ENCODE measurements at places on chromosomes 1 and 21.

DNA sequence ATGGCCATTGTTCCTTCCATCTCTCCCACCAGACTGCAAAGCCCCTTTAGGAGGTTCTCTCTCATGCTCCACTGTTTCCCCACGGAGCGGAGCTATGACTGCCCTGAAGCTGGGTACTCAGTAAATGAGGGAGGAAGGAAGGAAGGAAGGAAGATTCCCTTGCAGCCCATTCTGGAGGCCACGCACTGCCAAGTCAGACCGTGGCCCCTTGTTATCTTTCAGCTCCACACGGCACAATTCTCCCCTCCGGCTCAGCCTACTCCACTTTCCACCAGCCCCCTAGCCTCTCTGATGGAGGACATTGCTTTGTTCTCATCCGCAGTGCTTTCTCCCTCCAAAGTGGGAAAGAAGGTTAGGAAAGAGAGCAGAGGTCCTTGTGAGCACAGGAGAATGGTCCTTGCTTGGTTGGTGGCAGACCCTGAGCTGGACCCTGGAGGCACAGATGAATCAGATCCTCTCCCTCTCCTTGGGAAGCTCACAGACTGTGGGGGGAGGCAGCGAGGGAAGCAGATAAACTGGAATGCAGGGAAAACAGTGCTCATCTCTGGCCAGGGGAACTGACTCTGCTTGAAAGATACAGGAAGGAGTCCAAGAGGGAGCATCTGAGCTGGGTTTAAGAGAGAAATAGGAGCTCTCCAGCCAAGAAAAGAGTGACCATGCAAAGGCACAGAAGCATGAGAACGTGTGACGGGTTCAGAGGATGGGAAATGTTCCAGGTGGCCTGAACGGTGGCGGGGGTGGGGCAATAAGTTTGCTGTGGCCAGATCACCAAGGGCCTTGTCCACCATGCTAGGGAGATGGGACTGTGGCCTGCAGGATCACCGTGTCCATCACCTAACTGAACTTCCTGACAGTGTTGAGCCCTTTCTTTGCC lies 52.6 kb downstream of the GLIS1 start:
- no peaks in the 10 kb centered on the region for H3K36me3 ChIP-seq
- no peak overlapping the region for H3K4me3 ChIP-seq
- no peak overlapping the region for H3K27ac ChIP-seq
- DNase-seq: no peak
- peaks cover 5% of the 10 kb centered on the region for H3K4me1 ChIP-seq

- no peak overlapping the region for H3K27ac ChIP-seq
- peaks cover 6% of the 10 kb centered on the region for H3K4me1 ChIP-seq
- no peak overlapping the region for H3K4me3 ChIP-seq
- H3K36me3 ChIP-seq: no peaks in the 10 kb centered on the region
Measured at GRCh38 chr1:38268226-38268625, 221.6 kb upstream of the POU3F1 start.

DNA sequence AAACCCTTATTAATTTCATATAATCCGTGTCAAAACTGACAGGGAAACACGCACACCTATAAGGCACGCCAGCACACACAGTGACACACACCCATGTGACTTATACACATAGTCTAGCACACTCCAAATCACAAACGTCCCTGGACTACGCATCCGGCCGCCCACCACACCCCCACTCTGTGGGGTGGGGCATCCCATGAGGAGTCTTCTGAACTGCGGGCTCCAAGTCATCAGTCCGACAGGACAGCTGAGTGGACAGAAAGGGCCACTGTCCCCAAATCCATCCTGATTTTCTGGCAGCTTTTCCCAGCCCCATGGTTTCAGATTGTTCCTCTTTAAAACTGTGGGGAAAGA lies 829 bp downstream of the PEA15 start:
- H3K27me3 ChIP-seq: no peaks in the 10 kb centered on the region
- DNase-seq: no peak
- peak overlapping the region; percentile 90 for H3K27ac ChIP-seq
- H3K4me3 ChIP-seq: peak overlapping the region; percentile 79

GRCh38 chr1:158572226-158572625 lies 1.8 kb upstream of the OR6P1 start:
- no peak overlapping the region for H3K4me3 ChIP-seq
- DNase-seq: no peak
- peaks cover 3% of the 10 kb centered on the region for H3K4me1 ChIP-seq
- H3K27me3 ChIP-seq: peaks cover 2% of the 10 kb centered on the region

DNA sequence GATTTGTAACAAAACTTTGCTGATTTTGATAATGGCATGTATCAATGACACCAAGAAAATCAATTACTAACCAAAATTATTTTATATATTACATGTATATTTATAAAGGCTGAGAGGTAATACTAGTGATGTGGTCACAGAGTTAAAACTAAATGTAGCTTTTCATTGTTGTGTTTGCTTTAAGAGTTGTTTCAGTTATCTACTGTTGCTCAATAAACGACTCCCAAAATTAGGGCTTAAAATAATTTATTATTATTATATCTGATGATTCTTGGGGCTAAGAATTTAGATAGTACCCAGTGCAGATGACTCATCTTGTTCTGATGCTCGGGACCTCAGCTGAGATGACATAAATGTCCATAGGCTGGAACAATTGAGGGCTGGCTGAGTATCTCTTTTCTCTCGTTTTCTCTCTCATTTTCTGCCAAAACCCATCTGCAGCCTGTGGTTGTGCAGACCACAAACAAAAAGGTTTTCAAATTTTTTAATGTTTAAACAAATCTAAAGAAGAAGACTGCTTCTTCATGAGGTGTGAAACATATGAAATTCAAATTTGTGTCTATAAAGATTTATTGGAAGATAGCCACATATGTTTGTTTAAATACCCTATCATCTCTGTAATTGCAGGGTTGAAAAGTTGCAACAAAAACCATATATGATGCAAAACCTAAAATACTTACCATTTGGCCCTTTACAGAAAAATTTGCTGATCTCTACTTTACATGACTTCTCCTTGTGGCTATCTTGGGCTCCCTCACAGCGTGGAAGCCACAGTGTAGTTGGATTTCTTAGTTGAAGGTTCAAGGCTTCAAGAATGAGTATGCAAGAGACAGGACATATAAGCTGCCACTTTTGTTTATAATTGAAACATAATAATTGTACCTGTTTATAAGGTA lies 14.8 kb upstream of the PTPRC start:
- peaks cover 66% of the 10 kb centered on the region for H3K4me1 ChIP-seq
- H3K36me3 ChIP-seq: peaks cover 4% of the 10 kb centered on the region
- H3K27me3 ChIP-seq: no peaks in the 10 kb centered on the region
- no peak for DNase-seq

DNA sequence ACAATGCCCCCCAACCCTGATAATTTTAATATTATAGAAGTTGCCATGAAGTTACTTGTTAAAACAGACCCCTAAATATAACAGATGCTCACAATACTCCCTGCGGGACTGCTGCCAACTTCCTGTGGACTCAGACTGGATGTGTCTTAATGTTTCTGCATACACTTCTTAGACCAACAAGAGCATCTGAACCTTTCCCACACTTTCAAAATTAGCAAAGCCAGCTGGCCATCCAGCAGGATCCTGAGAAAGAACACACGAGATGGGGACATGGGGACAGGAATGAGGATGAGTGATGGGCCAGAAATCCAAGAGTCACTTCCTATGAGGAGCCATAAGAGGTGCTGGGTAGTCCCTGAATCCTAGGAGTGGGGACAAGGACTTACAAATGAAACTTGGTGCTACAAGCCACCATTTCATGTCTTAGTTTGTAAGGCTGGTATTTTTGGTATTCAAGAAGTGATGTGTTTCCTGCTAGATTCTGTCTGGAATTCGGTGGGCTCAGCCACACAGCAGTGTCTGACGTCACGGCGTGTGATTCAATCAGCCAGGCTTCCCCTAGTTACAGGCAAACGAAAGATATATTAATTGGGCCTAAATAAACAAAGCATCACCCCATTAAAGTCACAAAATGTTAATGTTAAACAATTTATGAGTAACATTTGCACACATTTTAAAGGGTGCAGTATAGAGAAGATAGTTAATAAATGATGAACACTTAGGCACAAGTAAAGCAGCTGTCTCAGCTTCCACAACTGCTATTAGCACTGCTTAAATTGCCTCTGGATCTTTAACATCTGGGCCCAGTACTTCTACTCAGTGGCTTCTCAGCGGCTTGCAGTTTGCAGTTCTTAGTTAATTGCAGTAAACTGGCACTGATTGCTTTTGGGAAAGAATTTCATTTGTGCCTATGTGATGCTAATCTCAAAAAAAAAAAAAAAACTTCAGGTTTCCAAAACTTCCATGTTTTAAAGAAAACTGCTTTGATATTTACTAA lies 41.2 kb upstream of the RGS8 start:
- DNase-seq: no peak
- H3K4me1 ChIP-seq: peaks cover 2% of the 10 kb centered on the region
- H3K4me3 ChIP-seq: no peak overlapping the region
- no peak overlapping the region for H3K27ac ChIP-seq
- no peaks in the 10 kb centered on the region for H3K36me3 ChIP-seq

DNA sequence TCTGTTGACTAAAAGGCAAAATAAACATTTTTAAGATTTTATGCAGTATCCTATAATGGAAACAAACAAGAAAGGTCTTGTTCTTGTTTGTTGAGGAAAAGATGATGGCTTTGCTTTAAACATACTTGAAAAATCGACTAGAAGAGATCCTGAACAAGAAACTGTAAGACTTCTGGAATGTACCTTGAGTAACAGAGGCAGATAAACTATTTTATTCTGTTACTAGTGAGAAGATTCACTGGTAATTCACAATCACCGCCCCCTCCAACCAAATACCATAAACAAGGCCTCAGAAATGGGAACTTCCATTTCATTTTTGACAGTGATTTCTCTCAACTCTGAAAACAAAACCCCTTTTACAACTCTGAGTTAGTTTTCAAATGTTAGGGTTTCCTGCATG lies 18.1 kb downstream of the TSEN15 start:
- no peak for DNase-seq
- H3K27ac ChIP-seq: no peak overlapping the region
- H3K27me3 ChIP-seq: no peaks in the 10 kb centered on the region
- H3K36me3 ChIP-seq: peaks cover 13% of the 10 kb centered on the region
- H3K4me1 ChIP-seq: peaks cover 2% of the 10 kb centered on the region

DNA sequence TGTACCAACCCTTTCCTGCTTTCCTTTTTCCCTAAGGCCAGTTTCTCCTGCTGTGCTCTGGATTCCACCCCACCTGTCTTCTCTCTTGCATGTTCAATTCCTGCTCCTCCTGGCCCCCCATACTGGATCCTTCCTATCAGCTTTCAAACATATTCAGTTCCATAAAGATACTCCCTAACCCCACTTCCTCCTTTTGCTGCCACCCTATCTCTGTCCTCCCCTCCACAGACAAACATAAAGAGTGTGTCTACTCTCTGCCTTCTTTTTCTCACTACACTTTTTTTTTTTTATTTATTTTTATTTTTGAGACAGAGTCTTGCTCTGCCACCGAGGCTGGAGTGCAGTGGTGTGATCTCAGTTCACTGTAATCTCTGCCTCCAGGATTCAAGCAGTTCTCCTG lies 16.9 kb upstream of the RPF1 start:
- no peak overlapping the region for H3K27ac ChIP-seq
- H3K36me3 ChIP-seq: peaks cover 3% of the 10 kb centered on the region
- no peak overlapping the region for H3K4me3 ChIP-seq
- peaks cover 16% of the 10 kb centered on the region for H3K27me3 ChIP-seq
- DNase-seq: no peak

- no peak overlapping the region for H3K27ac ChIP-seq
- H3K4me1 ChIP-seq: no peaks in the 10 kb centered on the region
- H3K36me3 ChIP-seq: no peaks in the 10 kb centered on the region
Measured at GRCh38 chr1:104408268-104408667, 658.6 kb downstream of the AMY1C start.

DNA sequence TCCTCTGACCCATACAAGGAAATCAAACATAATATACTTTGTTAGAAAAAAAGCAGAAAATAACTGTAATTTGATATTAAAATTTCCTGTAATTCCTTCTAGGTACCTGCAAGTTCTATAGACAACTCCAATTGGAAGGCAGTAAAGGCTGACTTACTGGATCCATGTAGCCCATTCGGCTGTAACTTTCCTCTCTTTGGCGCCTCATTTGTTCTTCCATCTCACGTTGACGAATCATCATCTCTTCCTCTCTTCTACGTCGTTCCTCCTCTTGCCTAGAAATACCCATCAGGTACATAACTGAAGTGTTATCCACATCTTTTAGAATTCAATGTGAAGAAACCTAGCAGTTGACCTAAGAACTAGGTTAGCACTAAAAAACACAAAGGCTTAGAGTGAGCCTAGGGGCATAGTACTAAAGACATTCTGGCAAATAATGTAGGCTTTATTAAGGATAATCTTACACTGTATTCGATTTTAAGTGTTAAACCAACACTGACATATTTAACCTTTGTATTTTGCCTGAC lies 5.1 kb downstream of the SFPQ start:
- peak overlapping the region; percentile 67 for H3K27ac ChIP-seq
- no peak overlapping the region for H3K4me3 ChIP-seq
- no peak for DNase-seq

GRCh38 chr21:45607909-45608295 lies 35.6 kb upstream of the PCBP3 start:
- H3K4me1 ChIP-seq: no peaks in the 10 kb centered on the region
- H3K36me3 ChIP-seq: peaks cover 6% of the 10 kb centered on the region
- peaks cover 4% of the 10 kb centered on the region for H3K27me3 ChIP-seq
- DNase-seq: no peak
- H3K27ac ChIP-seq: no peak overlapping the region
- H3K4me3 ChIP-seq: no peak overlapping the region

DNA sequence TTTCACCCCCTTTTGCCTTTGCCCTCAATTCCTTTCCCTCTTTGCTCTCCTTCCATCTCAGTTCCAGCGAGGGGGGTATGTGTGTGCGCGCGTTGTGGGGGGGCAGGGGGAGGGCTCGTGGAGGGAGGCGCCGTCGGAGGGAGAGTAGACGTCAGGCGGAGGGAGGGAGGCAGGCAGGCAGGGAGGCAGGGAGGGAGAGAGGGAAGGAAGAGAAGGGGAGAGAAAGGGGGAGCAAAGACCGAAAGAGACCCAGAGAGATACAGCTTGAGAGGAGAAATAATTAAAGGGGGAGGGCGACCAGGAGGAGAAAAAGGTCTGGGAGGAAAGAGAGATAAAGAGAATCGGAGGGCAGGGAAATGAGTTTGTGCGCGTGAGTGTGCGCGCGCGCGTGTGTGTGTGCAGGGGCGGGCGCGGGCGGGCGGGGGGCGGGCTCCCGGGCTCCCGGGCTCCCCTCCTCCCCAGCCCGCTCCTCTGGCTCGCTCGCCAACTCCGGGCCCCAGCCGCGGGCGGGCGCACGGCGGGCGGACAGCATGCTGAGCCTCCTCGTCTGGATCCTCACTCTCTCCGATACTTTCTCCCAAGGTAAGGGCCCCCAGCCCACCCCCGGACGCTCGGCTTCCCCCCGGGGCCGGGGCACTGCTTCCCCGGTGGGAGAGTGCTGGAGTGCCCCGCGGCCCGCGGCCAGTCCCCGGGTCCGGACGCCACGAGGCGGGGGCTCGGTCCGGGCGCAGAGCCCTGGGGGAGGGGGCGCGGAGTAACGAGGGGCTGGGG lies at the start of gene KIRREL1:
Gene KIRREL1 (plus strand): TSS at position 499 of the 771 bp plus-strand sequence. CDS start 32 bp downstream, at position 531.
- peak within 1 kb of the TSS; percentile 89 for H3K4me3 ChIP-seq
- H3K27me3 ChIP-seq: peaks cover 26% of the 10 kb centered on the region
- no peaks in the 10 kb centered on the region for H3K36me3 ChIP-seq
- peaks cover 14% of the 10 kb centered on the region for H3K4me1 ChIP-seq
- peak; percentile 36 for DNase-seq

Data from memory B cell (primary cell).